ENCODE measurements at places on chromosomes 4 and X. TPM values are rescaled to one million over a fixed set of nuclear protein-coding genes. Genes with fewer than 3 reads are reported as not detected.

Gene PHEX
- total RNA-seq, result 0.69 TPM

Gene PASD1
- total RNA-seq, result not detected

Gene AGTR2
- not detected for total RNA-seq

Gene POU3F4
- not detected for total RNA-seq

Gene ZNF711
- 1.8 TPM for total RNA-seq

Gene CDS1
- 11.5 TPM for total RNA-seq

Gene PABPC5
- total RNA-seq, result not detected

Gene SHOX
- total RNA-seq, result not detected

Gene NAP1L2
- not detected for total RNA-seq

Gene SLC4A4
- total RNA-seq, result not detected

Gene UGT2B11
- not detected for total RNA-seq

Gene CLTRN
- total RNA-seq, result 1.8 TPM

Gene YTHDC1
- total RNA-seq, result 117 TPM

Gene SLC9B1
- 0.77 TPM for total RNA-seq

Gene TMEM255A
- not detected for total RNA-seq

Gene CACNA1F
- total RNA-seq, result not detected

Gene MTNR1A
- not detected for total RNA-seq

Gene LRIT3
- 0.22 TPM for total RNA-seq

Gene ZNF630
- total RNA-seq, result 2.4 TPM

Gene JADE3
- total RNA-seq, result 9.4 TPM

Gene NLGN4X
- total RNA-seq, result 1.6 TPM

Gene AADAT
- 6.9 TPM for total RNA-seq

Gene CT47C1
- total RNA-seq, result not detected

Gene MTMR8
- total RNA-seq, result not detected

Gene ZNF732
- 0.47 TPM for total RNA-seq

All from MCF 10A (cell line).